ENCODE measurements at places on chromosomes 5 and 9.

DNA sequence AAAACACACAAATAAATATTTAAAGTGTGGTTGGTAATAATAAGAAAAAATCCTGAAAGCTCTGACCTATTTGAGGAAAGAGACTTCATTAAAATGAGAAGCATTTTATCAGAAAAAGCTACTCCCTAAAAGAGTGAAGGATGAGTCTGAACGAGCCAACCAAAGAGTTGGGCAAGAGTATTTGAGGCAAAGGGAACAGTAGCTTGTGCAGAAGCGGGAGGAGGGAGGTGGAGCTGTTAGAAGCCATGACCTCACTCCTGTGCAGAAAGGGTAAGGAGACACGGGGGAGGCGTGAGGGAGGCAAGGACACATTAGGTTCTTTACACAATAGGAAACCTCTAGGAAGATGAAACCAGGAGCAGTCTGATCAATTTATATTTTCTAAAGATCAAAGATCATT lies 29.4 kb downstream of the SH3RF2 start:
- DNase-seq, result no peak

DNA sequence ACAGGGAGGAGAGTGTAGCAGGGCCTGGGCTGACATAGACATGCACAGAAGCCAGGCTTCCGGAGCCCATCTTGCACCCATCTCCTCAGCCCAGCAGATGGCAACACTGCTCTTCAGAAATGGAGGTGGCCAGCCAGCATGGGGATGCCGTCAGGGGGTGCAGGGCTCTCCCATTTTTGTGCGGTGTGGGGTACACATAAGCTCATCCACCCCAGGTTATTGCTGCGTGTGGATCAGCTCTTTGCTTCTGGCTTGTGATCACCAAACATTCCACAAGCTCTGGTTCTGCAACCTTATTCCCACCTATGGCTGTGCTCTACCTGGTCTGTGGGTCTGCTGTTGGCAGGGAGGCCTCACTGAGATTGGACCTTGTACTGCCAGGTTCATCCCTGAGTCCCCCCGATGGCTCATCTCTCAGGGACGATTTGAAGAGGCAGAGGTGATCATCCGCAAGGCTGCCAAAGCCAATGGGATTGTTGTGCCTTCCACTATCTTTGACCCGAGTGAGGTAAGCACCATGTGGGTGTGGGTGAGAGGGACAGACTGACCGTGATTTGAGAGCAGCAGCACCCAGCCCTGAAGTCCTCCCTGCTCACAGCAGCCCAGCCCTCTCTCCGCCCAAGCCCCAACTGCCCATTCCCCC lies 17.3 kb downstream of the SLC22A5 start:
- DNase-seq, result peak; percentile 88

DNA sequence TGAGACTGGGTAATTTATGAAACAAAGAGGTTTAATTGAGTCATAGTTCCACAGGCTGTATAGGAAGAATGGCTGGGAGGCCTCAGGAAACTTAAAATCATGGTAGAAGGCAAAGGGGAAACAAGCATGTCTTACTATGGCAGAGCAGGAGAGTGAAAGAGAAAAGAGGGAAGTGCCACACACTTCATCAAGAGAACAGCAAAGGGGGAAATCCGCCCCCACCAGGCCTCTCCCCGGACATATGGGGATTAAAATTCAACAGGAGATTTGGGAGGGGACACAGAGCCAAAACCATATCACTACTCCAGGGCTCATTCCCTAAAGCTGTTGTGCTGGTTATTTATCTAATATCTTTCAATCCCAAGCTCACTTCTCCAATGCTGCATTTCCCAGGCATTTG lies 50.2 kb upstream of the NR3C1 start:
- no peak for DNase-seq

DNA sequence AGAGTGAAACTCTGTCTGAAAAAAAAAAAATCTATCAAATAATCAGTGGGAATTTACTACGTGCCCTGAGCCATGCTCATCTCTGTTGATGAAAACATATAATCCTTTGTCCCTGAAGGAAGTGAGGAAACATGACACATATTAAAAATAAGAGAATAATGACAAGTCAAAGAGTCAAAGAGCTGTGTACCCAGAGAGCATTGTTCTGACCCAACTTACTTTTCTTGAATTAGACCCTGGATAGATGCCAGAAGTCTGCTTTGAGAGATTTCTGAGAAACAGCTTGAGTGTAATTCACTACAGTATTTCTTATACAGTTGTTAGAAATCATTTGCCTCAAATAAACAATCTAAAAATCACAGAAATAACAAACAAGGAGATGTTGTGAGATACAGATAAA lies 490.0 kb upstream of the PIK3R1 start:
- DNase-seq, result peak; percentile 3

DNA sequence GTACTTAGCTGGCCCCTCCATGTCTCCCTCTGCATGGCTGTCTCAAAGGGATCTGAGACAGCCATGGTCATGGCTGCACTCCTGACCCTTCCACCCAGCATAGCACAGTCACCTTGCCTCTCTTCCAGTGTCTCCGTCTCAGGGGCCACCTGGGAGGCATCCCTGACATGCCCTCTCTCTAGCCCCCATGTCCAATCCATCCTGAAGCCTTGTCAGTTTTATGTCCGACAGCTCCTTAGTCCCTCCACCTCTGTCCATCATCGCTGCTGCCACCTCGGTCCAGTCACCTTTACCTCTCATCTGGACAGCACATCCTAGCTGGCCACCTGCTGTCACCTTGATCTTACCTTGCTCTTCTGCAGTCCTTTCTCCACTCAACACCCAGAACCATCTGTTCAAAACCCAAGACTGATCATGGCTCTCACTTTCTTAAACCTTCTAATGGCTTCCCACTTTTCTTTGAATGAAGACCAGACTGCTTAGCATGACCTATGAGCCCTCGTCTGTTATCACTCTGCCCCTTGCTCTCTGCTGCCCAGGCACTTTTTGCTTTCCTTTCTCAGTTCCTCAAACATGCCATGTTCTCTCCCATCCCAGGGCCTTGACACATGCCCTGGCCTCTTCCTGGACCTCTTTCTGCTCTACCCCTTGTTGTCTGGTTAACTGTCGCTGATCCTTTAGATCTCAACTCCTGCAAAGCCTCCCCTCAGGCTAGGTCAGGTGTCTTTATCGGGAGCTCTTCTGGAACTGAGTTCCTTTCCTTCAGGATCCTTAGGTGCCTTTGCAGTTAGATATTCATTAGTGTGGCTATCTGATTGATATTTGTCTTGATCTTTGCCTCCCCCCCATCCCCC lies 181.8 kb upstream of the PITX1 start:
- no peak for DNase-seq

DNA sequence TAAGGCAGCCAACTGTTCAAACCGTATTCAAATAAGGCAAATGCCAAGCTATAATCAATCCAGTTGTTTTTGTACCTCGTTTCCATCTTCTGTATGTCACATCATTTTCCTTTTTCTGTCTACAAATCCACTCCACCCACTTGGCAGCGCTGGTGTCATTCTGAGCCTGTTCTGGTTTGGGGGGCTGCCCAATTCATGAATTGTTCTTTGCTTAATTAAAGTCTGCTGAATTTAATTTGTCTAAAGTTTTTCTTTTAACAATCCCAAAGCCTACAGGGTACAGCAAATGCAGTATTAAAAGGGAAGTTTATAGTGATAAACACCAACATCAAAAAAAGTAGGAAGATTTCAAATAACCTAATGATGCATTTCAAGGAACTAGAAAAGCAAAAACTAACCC lies 93.3 kb downstream of the GTF3C4 start:
- no peak for DNase-seq

GRCh38 chr5:38045446-38045845 lies 205.6 kb upstream of the GDNF start:
- DNase-seq, result no peak

- DNase-seq, result no peak
Observed at GRCh38 chr9:85004818-85005413, 335.4 kb downstream of the NTRK2 start.

DNA sequence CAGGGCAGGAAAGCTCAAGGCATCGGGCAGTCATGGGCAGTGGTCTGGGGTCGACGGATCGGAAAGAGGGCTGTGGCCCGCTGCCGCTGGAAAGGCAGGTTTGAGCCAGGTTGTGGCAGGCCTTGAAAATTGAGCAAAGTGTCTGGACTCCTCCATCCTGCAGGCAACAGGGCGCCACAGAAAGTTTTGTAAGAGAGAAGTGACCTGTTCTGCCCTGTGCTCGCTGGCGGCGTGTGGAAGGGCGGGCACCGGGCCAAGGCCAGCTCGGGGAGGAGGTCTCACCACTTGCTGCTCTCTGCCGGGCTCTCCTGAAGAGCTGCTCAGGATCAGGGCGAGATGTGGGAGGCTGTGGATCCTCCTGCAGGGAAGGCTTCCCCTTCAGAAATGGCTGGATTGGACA lies 41.4 kb upstream of the FAT2 start:
- DNase-seq, result no peak

DNA sequence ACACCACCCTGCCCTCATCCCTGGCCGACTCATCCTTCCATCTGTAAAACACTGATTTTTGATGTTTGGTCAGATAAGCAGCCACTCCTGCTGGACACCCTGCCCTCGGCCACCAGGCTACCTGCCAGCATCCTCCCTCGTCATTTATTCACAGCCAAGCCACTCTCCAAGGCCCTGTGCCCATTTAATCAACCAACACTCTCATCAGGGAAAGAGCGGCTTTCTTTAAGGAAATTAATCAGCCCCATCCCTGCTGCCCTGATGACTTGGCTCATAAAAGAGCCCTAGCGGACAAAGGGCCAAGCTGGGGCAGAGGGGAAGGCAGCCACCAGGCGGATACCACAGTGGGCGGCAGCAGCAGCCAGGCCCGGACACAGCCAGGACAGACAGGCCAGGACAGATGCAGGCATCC lies 52.4 kb downstream of the GOLM1 start:
- peak; percentile 21 for DNase-seq

DNA sequence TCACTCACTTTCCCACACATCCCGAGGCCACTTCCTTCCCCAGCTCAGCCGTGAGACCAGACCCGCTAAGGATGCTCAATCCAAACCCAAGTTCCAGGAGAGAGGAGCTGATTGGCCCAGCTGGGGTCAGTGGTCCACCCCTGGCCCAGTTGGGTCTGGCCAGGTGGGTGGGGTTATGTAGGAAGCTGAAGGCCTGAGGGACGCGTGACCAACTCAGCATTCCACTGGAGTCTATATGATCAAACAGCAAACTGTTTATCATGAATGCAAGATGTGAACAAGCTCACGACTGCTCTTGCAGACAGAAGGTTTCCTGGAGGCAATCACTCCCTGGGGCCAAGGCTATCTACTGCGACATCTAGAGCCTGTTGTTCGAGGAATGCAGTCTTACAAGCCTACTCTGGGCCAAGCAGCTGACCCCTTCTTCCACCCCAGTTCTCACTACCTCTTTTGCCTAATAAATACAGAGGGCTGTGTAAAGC lies 4.9 kb upstream of the RAPGEF1 start:
- no peak for DNase-seq

- DNase-seq, result peak; percentile 39
Observed at GRCh38 chr9:33044677-33045282, 19.7 kb downstream of the DNAJA1 start.

DNA sequence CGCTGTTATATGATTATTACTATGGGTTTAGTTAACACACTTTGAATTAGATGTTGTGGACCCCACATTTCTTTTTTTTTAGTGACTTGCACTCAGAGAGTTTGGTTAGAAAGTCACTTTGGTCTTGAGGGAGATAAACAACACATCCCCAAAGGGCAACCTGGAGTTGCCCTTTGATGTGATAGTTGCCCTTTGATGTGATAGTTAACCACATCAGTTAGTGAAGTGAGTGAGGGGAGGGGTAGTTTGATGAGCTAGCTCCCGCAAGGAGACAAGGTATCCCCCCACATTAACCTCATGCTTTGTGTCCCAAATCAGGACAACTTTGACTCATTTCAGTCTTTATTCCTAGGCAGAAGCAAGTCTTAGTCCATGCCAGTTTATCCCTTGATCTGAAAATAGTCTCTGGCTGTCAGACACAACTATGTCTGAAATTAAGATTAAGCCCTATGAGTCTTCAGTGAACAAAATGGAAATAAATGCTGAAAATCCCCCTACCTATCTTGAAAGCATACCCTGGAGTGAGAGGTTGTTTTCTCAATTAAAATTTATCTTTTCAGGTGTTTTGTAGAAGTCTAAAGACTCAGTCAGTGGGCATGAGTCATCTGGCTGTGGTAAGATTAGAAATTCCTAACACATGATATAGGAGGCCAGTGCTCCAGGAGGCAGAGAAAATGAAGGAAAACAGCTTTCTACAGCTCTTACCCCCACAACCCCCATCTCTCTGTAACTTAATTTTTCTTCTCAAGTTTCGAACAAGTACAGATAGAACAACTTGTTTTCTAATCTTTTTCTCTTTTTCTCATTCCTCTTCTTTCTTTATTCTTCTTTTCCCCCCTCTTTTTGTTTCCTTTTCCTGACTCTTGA lies 208.9 kb upstream of the DMRTA1 start:
- DNase-seq, result peak; percentile 94

GRCh38 chr9:20658677-20659473 lies 25.2 kb upstream of the FOCAD start:
- peak; percentile 33 for DNase-seq

DNA sequence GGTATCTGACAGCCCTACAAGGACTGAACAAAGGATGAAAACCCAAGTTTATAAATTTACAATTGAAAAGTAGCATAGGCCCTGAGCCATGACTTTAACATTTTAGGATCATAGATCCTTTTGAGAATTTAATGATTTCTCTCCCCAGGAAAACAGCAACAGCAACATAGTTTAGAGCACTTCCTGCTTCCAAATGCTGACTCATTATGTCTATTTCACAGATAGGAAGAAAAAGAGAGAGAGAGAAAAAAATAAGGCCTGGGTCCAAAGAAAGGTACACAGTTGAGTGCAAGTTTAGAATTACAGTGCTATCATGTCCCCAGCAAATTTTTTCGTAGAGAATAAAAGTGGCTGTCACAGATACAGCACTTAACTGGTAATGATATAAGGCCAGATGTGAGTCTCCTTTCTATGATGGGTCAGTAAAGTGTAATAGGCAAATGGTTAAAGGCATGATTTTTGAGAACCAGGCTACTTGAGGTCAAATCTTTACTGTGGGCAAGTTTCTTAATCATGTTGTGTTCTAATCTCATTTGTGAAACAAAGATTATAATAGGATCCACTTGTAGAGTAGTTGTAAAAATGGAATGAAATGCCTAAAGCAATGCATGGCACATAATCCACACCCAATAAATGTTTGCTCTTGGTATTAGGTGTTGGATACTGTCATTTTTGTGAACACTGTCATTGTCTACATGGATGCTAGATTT lies 12.3 kb upstream of the PPP2R2B start:
- DNase-seq, result no peak

DNA sequence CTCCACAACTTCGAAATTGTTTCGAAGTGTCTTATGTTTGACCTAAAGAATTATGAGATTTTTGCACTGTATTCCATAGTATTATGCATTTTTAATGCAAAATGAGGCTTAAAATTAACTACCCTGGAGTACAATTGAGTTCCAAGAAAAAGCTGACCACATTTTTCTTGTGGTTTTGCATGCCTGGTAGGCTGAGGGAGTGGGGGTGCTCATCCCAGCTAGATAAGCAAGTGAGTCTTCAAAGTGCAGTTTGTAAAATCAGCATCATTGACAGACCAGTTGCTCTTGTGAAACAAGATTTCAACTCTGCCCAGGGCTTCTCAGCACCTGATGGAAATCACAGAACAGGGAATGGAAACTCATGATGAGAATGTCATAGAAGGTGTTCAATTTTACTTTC lies 17.0 kb upstream of the NDUFS4 start:
- peak; percentile 53 for DNase-seq

GRCh38 chr9:91374939-91375338 lies 13.2 kb upstream of the AUH start:
- peak; percentile 72 for DNase-seq

- peak; percentile 58 for DNase-seq
Observed at GRCh38 chr5:1161108-1161832, 40.1 kb upstream of the SLC6A19 start.

- no peak for DNase-seq
Observed at GRCh38 chr9:35186524-35186923, 24.7 kb downstream of the UNC13B start.
